ENCODE measurements at places on chromosomes 2 and 18. TPM values are rescaled to one million over a fixed set of nuclear protein-coding genes. Genes with fewer than 3 reads are reported as not detected.

UGT1A3 gene
- not detected for total RNA-seq

LIMS4 gene
- total RNA-seq: 1.1 TPM

TNS1 gene
- total RNA-seq: 0.93 TPM

STRN gene
- 34.1 TPM for total RNA-seq

CRACDL gene
- total RNA-seq: 0.19 TPM

GPR75 gene
- total RNA-seq: 1.0 TPM

ERICH2 gene
- 0.58 TPM for total RNA-seq

- DNase-seq: no peak
Measured at GRCh38 chr2:226607379-226607778, 192.2 kb downstream of the IRS1 start.

DNA sequence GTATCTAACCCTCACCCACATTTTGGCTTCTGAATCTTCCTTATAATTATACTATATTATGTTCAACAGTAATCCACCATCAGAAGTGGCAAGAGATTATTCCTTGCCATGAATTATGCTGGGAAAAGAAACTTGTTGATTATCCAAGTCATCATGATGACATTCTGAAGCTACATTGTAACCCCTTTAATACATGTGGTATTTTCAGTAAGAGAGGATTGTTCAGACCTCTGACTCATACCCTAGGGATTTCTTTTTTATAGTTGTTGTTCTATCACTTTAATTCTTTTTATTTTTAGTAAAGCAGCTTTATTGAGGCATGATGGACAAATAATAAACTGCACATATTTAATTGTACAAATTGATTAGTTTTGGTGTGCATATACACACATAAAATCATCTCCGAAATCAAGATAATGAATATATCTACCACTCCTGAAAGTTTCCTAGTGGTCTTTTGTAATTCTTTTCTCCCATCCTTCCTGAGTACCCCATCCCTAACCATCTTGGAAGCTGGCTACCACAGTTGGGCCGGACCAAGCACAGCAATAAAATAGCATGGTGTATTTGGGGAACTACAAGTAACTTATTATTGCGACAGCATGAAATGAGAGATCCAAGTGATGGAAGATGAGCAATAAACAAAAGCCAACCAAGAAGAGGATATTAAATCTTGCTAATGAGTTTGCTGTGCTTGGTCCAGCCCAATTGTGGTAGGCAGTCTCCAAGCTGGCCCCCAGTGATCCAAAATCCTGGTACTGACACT is 159.9 kb downstream of the BARD1 start:
- no peak for DNase-seq

- no peak for DNase-seq
Measured at GRCh38 chr2:3172265-3172935, 205.2 kb downstream of the EIPR1 start.

DNA sequence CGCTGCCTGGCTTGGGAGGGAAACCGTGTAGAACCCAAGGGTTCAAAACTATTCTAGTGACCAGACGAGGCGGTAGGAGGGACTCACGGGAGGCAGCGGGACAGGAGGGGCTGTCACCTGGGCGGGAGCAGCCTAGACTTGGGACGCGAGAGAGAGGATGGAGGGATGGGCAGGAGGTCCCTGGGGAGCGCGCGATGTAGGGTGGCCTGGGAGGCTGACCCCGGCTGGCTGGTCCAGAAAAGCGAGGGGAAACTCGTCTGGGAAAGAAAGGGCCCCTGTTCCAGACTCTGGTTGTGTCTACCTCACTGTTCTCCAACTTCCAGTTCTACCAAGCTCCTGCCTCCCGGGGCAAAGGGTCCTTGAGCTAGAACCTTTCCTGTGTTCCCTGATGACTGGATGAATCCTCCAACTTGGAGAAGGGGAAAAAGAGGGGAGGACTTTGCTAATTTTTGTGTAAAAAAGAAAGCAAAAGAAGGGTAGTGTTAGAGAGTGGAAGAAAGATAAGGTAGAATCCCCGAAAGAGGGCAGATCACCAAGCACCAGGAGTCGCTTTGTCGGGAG is 1.4 kb downstream of the DOK6 start:
- DNase-seq: no peak

GRCh38 chr2:169190197-169190775 is 120.9 kb downstream of the DHRS9 start:
- no peak for DNase-seq

DNA sequence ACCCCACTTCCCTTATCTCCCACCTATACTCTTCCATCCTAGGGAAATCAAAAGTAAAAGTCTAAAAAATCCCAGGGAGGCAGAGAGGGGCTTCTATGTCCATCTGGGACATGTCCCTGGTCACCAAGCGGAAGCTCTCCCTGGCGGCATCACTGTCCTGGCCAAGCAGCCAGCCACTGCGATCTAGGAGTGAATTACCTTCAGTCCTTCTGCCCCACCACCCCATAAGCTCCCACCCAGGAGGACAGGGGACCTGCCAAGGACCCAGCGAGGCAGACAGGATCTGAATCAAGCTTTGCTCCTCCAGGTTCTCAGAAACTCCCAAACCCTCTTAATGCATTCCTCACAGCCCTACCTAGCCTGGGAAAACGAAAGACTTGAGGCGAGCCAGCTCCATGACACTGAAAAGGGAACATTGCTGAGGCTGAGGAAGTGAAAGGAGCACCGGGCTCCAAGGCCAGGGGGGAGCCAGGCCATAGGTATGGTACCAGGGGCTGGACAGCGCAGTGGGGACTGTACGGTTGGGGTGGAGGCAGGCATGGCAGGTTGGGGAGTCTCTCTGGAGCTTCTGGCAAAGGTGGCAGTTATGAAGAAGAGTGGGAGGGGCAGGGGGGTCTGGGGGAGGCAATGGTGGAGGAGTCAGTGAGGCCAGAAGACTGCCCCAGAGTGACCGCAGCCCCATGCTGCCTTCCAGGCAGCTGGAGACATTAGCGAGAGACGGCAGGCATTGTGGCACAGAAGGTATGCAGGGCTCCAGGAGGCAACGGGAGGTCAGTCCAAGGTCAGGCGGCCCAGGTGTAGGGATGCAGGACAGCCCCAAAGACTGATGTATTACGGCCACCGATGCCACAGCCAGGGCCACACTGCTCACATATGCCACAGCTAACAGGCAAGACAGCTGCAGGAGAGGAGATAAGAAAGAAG is 2.7 kb upstream of the SLC23A3 start:
- no peak for DNase-seq

DNA sequence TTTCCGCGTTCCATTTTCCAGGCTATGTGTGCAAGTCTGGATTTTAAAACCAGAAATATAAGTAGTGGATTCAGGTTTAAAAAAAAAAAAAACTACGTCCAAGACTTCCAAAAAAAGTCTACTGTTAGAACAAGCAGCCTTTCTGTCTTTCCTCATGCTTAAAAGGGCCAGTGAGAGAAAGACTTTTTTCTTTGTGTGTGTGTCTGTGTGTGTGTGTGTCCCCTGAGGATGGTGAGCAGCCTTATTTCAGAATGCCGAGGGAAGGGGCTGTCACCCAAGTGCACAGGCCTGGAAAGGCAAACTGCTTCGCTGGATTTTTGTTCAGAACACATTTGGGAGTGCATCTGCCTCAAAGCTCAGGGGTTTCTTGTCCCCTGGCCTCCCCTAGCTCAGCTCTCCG is 98.8 kb downstream of the ZBTB7C start:
- no peak for DNase-seq

DNA sequence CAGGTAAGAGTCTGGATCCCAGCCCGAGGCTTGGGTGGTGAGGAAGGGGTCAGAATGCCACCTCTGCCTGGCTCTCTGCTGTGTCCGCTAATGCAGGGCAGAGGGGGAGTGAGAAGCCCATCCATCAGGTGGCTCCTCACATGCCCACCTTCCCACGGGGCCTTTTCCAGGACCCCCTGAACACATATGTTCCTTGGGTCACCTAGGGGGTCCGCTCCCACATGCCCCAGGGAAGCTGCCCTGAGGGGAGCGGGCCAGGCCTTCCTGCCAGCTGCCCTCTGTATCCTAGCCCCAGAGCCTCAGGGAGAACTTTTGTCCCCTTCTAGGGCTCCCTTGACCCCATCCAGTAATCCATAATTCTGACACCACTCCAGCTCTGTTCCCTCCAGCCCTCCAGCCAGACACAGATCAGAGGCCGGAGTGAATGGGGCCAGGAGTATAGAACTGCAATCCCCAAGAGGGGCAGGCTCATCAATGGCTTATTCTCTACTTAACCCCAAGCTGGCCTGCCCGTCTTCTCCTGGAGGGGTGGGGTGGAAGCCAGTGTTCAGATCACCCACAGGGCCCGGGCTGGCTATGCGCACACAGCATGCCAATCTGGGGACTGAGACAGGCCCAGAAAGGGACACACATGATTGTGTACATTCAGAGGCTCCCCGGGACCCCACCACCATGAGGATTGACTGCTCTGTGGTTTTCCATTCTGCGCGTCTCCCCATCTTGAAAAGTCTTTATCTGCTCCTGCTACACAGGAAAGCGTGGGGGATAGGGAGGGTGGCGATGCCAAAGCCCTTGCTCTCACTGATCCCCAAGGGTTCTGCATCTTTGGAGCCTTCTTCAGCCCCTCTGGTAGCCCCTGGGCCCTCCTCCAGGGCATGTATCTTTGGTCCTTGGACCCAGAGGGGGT is 1.1 kb downstream of the EMILIN1 start:
- no peak for DNase-seq

- DNase-seq: no peak
Measured at GRCh38 chr2:96565111-96565510, 28.6 kb downstream of the ARID5A start.

DNA sequence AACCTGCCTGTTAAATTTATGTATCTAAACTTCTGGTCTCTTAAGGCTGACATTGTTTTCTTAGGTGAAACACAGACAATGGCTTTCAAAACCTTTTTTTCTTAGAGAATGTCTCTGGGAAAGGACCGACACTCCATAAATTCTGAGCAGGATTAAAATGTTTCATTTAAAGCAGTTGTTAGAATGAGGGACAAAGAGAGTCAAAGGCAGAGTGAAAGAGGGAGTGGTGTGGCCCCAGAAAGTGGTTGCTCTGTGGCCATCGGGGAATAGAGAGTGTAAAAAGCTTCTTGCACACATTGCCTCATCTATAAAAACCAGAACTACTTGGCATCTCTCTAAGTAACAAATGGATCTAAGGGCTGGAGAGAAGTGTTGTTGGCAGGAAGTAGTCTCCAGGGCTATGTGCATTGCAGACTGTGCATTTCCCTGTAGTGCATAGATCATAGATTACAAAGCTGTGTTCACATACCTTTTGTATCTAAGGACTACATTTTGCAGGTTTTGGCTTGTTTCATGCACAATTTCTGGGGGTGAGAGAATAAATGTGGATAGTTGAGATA is 3.6 kb downstream of the RPRM start:
- DNase-seq: no peak

DNA sequence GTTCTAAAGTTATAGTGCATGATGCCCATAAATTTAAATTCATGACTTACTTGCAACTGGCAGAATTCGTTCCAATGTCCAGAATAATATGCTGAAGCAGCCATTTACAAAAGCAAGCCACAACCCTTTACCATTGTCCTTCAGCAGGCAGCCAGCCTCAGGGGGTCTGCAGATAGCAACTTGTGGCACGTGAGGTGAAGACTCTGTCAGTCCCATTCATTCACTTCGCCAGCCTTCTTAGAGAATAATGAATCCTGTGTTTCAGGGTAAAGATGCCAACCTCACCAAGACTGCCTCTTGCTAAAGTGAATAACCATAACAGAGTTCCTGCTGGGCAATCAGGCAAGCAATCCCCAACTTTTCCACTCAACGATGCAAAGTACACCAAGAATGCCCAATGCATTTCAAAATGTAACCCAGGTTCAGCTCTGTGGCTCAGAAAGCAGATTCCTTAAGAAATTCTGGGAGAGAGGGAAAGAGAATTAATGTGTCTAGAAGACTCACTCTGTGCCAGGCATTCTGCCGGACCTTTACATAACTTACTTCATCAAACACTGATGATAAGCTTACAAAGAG is 315.4 kb downstream of the NCKAP5 start:
- no peak for DNase-seq

DNA sequence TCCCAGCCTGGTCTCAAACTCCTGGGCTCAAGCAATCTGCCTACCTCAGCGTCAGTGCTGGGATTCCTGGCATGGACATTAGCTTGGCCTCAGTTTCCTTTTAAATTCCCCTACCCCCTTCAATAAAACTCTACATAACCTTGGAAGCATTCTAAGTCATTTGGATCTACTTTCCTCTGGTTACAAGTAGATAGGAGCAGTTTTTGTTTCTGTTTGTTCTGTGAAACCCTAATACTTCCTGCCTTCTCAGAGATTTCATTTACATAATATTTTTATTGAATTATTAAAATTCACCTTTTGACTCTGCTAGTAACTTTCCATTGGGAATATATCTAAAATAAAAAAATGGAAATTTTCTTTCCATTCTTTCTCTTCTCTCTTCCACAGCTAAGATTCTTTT is 25.9 kb downstream of the GIGYF2 start:
- no peak for DNase-seq

DNA sequence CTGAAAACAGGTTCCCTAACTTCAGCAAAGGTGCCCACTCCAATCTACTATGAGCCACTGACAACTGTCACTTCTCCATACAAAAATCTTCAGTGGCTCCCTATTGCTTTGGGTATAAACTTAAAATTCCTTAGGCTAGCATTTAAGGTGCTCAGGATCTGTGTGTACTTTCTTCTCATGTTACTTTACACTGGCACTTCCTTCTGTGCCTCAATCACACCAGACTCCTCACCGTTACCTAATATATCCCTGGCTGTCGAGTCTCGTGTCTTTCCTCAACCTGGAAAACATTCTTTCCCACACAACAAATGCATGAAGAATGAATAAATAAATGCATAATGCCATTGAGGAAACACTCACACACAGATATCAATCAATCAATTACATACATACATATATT is 101.1 kb downstream of the TCF4 start:
- DNase-seq: no peak

DNA sequence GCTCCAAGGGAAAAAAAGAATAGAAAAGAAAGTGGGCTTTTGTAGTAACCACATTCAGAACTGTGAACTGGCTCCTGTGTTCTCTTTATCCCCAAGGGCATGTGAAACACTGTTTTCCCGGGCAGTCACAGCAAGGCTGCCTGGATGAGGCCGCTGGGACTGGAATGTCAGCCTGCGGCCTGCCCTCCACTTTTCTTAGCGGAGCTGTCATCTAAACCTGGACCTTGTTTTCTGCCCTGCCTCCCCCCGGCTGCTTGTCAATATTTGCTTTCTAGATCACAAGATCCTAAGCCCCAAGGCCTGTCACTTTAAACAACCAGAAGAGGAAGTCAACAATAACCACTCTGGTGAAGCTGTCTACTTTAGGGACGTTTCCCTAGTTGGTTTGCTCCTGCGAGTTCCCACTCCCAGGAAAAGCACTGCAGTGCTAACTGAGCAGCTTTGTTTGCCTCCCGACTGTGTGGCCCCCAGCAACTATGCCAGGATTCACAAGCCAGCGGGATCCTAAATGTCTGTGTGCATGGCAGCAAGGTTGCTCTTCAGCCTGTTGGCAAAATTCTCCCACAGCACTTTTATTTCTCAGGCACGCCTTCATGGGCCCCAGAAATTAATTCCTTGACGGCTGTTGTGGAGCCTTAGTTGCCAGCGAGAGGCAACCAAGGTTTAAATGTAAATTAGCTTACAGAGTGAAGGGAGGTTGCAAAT is 30.6 kb downstream of the SOWAHC start:
- DNase-seq: no peak

GRCh38 chr2:134154246-134154645 is 99.6 kb upstream of the MGAT5 start:
- no peak for DNase-seq

GRCh38 chr2:164655336-164655735 is 34.1 kb upstream of the GRB14 start:
- DNase-seq: no peak
